ENCODE measurements at places on chromosomes 7 and 10.

- no peak for DNase-seq
These were observed 18.7 kb downstream of the YKT6 start for GRCh38 chr7:44219371-44220045.

DNA sequence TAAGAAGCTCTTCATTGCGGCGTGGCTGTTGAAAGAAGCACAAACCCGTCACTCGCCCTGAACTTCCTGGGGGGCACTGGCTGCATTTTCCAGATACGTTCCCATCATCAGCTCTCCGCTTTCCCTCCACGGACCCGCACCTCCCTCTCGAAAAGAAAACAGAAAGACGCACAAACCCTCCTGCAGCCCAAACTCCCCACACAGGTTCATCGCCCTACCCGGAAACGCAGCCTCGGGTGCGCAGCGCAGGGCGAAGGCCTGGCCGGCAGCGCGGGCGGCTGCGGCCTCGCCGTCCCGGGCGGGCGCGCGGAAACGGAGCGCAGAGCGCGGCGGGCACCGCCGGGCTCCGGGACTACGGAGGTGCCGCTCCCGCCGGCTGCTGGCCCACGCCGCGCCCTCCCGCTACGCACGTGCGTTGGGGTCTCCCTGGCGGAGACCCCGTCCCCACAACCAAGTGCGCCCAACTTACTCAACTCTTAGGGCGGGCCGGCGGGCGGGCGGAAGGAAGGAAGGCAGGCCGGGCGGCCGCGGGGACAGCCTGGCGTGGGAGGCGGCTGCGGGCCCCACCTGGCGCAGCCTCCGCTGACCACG lies 822 bp downstream of the ZNF800 start:
- peak; percentile 48 for DNase-seq

DNA sequence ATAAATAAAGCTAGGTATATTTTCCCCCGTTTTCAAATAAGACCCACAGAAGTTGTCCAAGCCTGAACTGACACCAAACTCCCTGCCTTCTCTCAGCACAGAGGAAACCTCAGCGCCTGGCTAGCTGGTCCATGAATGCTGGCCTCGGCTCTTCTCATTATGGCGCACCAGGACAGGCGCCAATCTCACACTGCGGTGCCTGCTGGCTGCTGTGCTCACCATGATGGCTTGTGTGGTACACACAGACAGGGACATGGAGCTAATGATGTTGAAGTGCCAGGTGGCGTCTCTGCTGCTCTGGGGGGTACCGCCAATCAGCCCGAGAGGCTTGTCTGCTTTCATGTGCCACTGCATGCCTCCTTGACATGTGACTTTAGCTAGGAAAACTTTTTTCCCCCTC lies 43.2 kb upstream of the USP6NL start:
- no peak for DNase-seq

- no peak for DNase-seq
These were observed 38.2 kb upstream of the GTF2I start for GRCh38 chr7:74619235-74619860.

DNA sequence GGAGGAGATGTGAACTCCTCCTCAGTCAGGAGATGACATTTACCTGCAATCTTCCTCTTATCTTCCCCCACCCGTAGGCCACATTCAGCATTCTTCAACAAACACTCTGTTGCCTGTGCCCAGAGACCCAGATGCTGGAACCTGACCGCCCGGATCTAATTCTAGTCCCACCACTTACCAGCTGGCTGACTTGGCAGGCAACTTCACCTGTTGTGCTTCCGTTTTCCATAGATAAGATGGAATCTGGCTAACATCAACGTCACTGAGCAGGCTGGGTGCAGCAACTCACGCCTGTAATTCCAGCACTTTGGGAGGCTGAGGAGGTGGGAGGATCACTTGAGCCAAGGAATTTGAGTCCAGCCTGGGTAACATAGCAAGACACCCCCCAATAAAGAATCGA lies 21.3 kb upstream of the FXYD4 start:
- no peak for DNase-seq

DNA sequence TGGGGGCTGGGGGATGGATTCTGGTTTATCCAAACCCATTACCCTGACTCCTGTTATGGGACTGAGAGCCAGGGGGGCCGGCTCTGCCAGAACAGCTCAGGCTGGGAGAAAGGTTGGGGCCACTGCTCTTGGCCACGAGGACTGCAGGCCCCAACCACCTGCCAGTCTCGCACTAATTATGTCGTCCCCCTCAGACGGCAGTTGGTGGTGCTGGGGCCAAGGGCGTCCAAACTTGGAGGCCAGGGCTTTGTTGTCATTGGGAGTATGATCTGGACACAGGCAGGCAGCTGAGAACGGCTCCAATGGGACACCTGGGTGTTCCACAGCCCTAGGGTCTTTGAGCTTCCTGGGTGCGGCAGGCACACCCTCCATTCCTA lies 34.7 kb downstream of the DRGX start:
- DNase-seq: no peak

DNA sequence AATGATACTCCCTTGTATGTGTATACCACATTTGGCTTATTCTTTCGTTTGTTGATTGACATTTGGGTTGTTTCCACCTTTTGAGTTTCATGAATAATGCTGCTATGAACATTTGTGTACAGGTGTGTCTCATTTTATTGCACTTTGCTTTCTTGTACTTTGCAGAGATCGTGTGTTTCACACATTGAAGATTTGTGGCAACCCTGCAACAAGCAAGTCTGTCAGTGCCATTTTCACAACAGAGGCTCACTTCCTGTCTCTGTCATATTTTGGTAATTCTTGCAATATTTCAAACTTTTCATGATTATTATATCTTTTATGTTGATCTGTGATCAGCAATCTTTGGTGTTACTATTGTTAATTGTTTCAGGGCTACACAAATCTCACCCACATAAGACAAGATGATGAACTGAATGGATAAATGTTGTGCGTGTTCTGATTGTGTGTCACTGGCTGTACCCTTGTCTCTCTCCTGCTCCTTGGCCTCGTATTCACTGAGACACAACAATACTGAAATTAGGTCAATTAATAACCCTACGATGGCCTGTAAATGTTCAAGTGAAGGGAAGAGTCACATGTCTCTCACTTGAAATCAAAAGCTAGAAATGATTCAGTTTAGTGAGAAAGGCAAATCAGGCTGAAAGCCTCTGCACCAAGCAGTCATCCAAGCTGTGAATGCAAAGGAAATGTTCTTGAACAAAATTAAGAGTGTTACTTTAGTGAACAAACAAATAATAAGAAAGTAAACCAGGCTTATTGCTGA lies 133.6 kb upstream of the JCAD start:
- no peak for DNase-seq

GRCh38 chr7:89605362-89605761 lies 548.9 kb upstream of the STEAP1 start:
- no peak for DNase-seq

- DNase-seq: no peak
These were observed 278.5 kb upstream of the KLF14 start for GRCh38 chr7:131012477-131013031.

- DNase-seq: no peak
These were observed 126.9 kb downstream of the CNNM2 start for GRCh38 chr10:103044942-103045489.

- no peak for DNase-seq
These were observed 76.8 kb upstream of the IKZF1 start for GRCh38 chr7:50227726-50228125.

GRCh38 chr7:123573896-123574467 lies 16.4 kb upstream of the NDUFA5 start:
- DNase-seq: no peak

DNA sequence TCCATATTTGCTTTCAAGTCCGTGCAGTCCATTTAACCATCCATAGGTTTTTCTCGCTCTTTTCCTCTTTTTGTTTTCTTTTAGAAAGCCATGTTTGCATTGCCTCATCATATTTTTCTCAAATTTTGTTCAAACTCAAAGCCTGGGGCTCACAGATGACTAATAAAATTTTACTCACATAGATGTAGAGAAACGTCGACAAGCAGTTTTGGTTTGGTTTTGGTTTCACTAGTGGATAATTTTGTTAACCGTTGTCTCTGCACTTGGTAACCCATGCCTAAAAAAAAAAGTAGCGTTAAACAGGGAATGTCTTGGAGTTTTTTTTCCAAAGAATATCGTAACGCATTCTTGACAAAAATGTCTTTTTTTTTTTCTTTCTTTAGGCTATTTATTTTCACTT lies 344.2 kb upstream of the GALNT17 start:
- DNase-seq: no peak

- DNase-seq: no peak
These were observed 100.4 kb downstream of the ZNF467 start for GRCh38 chr7:149673006-149673405.

DNA sequence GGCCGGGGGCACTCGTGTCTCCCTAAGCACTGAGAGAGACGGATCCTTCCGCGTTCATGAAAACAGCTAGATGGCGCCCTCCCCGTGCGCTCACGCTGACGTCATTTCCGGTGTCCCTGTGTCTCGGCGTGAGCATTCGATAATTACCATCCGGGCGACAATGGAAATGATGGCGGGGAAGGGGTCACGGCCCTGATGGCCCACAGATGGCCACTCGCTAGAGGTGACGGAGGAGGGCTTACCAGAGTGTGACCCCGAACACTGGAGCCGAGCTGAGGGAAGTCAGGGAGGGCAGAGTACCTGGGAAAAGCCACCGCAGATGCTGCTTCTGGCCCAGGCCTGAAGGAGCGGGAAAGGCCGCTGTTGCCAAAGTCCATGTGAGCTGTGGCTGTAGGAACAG lies 222.9 kb downstream of the TCERG1L start:
- DNase-seq: no peak

DNA sequence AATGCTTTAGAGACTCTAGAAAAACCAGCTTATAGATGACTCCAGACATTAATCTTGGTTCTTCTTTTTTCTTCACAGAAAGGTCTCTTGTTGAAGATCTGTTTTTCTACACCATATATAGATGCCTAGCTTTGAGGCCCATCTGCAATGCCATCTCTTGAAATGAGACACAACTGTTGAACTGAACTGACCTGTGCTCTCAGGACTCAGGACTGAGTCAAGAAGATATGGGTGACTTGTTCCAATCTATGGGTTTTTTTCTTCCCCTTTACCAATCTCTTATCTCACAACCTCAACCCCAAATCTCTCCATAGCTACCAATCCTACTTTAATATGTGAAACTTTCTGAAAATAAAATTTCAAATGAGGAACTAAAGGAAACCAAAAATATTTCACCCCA lies 194.7 kb downstream of the SNX13 start:
- no peak for DNase-seq

- DNase-seq: no peak
These were observed 53.8 kb downstream of the HGF start for GRCh38 chr7:81715984-81716588.

DNA sequence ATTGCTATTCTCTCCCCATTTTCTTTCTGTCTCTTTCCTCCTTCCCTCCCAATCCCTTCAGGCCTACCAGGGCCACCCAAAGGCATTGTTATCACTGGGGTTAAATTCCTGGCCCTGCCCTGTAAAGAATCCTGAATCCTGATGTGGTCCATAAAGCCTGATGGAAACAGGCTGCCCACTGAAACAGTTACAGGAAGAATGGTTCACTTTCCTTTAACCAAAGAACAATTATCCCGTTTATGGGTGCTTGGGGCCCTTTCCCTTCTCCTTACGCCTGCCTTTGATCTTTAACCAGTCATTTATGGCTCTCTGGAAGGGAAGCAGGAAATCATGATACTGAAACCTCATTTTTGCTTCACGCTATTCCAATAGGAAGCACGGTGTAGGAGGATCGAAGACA lies 273.1 kb upstream of the NEBL start:
- no peak for DNase-seq

- DNase-seq: no peak
These were observed 248.0 kb downstream of the TNS3 start for GRCh38 chr7:47333959-47334358.

GRCh38 chr7:156151658-156152057 lies 339.4 kb upstream of the SHH start:
- DNase-seq: no peak

DNA sequence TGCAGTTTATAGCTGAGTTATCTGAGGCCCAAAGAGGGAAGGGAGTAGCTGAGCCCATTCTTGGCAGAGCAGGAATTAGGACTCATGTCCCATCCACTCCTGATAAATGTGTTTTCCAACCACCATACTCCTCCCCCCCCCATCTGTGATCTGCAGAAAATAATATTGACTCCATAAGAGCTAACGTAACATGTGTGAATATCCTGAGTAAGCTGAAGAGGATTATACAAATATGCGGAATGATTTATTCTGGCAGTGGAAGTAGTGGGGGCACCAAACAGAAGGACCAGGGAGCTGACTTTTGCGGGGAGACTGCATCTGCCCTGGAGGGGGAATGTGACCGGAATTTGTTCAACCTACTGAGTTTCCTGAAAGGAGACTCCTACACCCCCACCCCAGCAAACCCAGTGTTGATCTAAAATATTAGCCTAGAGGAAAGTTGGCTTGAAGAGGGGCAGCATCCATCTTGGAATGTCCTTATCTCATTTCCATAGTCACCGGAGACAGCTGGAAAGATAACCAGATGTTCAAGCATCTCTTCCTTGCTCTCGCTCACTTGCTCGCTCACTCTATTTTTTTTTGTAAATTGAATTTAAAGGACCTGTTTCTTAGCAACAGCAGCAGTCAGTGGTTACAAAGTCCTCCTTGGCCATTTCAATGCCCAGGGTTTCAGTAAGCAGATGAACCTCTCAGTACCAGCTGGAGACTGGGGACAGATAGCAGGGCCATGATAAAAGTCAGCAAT lies 114.7 kb downstream of the RPS24 start:
- DNase-seq: no peak

GRCh38 chr7:123805287-123805686 lies 39.7 kb upstream of the HYAL4 start:
- no peak for DNase-seq

- DNase-seq: no peak
These were observed 1.6 kb upstream of the COPS6 start for GRCh38 chr7:100087055-100087750.

GRCh38 chr10:98921316-98921715 lies 314.3 kb downstream of the HPSE2 start:
- DNase-seq: no peak

GRCh38 chr10:93464776-93465388 lies 17.3 kb downstream of the MYOF start:
- no peak for DNase-seq

DNA sequence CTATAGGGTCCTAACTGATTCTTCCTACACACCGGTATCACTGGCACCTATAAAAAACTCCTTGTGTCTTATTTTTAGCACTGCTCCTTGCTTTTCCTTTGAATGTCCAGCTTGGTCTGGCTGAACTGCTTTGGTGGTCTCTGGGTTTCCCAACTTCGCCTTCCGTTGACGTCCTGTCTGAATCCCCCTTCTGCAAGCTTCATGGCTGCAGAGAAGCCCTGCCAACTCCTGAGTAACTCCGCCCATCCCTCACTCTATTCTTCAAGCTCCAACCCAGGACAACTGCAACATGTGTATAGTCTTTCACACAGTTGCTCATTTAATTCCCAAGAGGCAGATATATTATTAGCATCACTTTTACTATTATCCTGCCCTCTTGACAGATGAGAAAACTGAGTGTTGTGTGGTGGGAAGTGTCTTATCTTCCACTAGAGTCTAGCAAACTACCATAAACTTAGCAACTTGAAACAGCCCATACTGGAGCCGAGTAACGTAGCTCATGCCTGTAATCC lies 40.9 kb downstream of the MTURN start:
- no peak for DNase-seq

- DNase-seq: no peak
These were observed 241.9 kb downstream of the PTPRN2 start for GRCh38 chr7:158345731-158346130.
